Stomach (tissue), 19 donors: ENCODE measurements at places on chromosomes 6 and 20. TPM values are rescaled to one million over a fixed set of nuclear protein-coding genes. Genes with fewer than 3 reads are reported as not detected.

DNA sequence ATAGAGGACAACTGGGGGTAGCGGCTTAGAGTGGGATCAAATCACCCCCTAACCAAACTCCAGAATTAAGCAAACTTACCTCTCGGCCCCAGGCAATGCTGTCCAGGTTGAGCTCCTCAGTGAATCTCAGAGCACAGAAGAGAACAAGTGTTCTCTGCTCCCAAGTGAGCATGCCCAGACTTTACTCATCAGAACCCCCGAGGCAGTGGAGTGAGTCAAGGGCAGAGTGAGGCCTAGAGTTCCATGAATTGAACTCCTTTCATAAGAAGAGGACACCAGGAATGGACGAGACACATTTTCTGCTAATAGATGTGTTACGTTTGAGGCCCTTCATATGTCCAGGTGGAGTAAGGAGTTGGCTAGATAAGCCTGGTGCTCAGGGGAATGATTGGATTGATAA, 134.0 kb upstream of the DTNBP1 start:
- no peak overlapping the region for H3K27ac ChIP-seq
- H3K4me1 ChIP-seq = peaks cover 3% of the 10 kb centered on the region
- DNase-seq = no peak
- no peak overlapping the region for H3K4me3 ChIP-seq
- H3K27me3 ChIP-seq = no peaks in the 10 kb centered on the region
- H3K36me3 ChIP-seq = no peaks in the 10 kb centered on the region

GRCh38 chr6:31083742-31084354, 28.5 kb downstream of the C6orf15 start:
- H3K4me1 ChIP-seq = peaks cover 23% of the 10 kb centered on the region
- no peak overlapping the region for H3K27ac ChIP-seq
- H3K36me3 ChIP-seq = no peaks in the 10 kb centered on the region

DNA sequence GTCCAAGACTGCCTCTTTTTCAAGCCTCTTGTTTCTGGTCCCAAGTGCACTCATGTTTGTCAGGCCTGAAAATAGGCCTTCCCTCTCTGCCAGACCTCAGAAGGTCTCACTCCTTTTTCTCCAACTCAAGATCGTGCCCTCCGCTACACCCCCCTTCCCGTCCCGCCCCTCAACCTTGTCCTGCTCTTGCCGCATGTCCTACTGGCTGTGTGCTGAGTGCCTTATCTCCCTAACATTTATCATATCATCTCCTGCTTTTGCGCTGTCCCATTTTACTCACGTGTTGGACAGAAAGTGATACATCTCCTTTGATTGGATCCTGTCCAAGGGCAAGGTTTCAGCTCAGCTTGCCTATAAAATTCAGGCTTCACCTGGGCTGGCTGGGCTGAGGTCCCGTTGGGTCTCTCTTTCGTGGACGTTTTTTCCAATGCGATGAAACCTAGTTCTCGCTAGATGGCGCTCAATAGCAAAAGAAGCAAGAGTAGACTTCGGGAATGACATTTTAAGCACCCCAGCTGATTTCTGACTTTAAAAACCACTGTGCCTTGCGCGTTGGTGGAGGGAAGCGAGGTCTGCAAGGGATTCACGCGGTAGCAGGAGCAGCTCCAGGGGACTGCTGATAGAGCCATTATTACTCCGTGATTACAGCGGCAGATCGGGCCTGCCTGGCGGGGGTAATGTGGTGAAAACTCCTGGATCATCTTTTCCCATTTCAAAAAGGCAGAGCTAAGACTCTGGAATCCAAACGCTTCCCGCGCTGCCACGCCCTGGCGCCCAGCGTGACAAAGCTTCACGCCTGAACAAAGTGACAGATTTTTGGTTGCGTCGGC, 137.6 kb downstream of the IMPG1 start:
- no peaks in the 10 kb centered on the region for H3K36me3 ChIP-seq
- peak overlapping the region; percentile 44 for H3K4me3 ChIP-seq
- H3K27me3 ChIP-seq = no peaks in the 10 kb centered on the region
- H3K4me1 ChIP-seq = peaks cover 14% of the 10 kb centered on the region

DNA sequence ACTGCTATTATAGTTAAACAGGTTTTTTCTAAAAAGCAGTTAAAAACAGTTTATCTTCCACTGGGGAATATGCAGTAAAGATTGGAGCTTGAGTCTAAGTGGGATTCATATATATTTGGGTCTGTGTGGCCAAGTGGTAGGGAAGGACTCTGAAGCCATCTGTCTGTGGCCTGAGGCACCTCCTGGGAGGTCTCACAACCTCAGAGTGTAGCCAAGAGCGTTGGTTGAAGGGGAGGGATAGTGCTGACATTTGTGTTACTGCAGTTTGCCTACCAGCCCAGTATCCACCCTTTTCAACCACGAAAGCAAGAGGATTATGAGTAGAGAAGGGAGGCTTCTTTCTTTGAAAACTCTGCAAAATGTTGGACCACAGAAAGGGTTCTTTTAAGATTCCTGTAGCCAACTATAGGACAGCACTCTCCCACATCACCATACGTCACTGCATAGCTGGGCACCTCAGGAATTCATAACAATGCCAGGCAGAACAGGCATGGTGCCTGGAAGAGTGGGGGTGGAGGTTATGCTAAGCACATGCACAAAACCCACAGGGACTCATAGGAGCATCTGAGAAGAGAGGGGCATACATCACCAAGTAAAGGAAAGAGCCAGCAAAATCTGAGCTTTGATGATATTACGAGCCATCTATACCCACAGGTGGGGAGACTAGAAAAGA, 90.5 kb upstream of the HEY2 start:
- no peak overlapping the region for H3K4me3 ChIP-seq
- H3K4me1 ChIP-seq = no peaks in the 10 kb centered on the region
- H3K36me3 ChIP-seq = no peaks in the 10 kb centered on the region
- no peaks in the 10 kb centered on the region for H3K27me3 ChIP-seq

The GABBR1 gene
- 38.7 TPM for total RNA-seq

- H3K27me3 ChIP-seq = no peaks in the 10 kb centered on the region
- H3K4me3 ChIP-seq = no peak overlapping the region
- DNase-seq = no peak
Observed at GRCh38 chr20:44858606-44859360, 26.7 kb upstream of the YWHAB start.

DNA sequence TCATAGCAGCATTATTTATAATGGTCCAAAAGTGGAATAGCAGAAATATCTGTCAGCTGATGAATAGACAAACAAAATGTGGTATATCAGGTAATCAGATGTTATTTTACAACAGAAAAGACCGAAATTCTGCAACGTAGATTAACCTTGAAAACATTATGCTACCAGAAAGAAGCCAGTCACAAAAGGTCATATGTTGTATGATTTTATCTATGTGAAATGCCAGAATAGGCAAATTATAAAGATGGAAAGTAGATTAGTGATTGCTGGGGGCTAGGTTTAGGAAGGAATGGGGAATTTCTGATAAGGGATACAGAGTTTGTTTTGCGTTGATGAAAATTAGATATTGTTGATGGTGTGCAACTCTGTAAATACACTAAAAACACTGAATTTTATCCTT, 165.0 kb upstream of the STMND1 start:
- H3K27ac ChIP-seq = no peak overlapping the region
- no peaks in the 10 kb centered on the region for H3K36me3 ChIP-seq
- no peak for DNase-seq
- H3K27me3 ChIP-seq = no peaks in the 10 kb centered on the region
- H3K4me1 ChIP-seq = no peaks in the 10 kb centered on the region
- no peak overlapping the region for H3K4me3 ChIP-seq

GRCh38 chr20:34022839-34023234, 29.1 kb downstream of the RALY start:
- peaks cover 40% of the 10 kb centered on the region for H3K4me1 ChIP-seq
- DNase-seq = no peak
- no peak overlapping the region for H3K27ac ChIP-seq

The BPIFB1 gene
- 20.2 TPM for total RNA-seq

DNA sequence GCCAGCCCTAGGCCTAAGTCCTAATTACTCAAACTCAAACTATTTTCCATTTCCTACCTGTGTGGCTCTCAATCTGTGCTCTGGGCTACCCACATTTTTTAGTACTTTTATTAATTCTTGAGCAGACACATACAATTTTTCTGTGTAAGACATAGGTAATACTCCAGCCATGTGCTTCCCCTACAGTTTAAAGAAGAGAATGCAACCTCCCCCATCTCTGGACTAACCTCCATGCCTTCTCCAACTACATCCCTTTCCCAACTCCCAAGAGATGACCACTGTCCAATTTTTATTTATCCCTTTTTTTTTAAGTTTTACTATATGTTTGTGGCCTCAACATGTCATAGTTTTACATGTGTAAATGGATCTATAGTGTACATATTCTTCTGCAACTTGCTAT, 5.8 kb downstream of the HMGN4 start:
- H3K4me3 ChIP-seq = no peak overlapping the region
- no peaks in the 10 kb centered on the region for H3K27me3 ChIP-seq
- H3K36me3 ChIP-seq = peaks cover 5% of the 10 kb centered on the region
- H3K4me1 ChIP-seq = peaks cover 4% of the 10 kb centered on the region

DNA sequence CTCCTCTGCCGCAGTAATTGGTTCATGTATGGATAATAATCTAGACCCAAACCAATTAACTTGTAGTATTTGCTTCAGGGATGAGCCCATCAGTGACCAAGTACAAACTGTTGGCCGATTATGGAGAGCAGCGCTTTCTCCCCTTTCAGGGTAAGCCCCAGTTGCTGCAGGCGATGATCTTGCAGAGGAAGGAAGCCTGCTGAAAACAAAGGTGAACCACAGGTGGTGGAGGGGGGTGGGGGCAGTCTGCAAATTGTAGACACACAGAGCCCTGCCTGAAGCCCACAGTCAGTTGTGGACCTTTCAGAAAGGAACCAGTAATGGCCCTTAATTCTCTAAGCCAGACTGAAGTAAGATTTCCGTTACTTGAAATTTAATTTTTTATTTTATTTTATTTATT, 167.9 kb upstream of the JARID2 start:
- no peaks in the 10 kb centered on the region for H3K36me3 ChIP-seq
- H3K4me3 ChIP-seq = no peak overlapping the region
- no peaks in the 10 kb centered on the region for H3K27me3 ChIP-seq
- no peak for DNase-seq
- H3K27ac ChIP-seq = no peak overlapping the region
- H3K4me1 ChIP-seq = peaks cover 5% of the 10 kb centered on the region

GRCh38 chr6:126182650-126183311, 157.1 kb upstream of the CENPW start:
- DNase-seq = peak; percentile 34
- H3K27me3 ChIP-seq = no peaks in the 10 kb centered on the region
- no peaks in the 10 kb centered on the region for H3K4me1 ChIP-seq
- H3K36me3 ChIP-seq = no peaks in the 10 kb centered on the region
- H3K4me3 ChIP-seq = no peak overlapping the region
- no peak overlapping the region for H3K27ac ChIP-seq

- H3K36me3 ChIP-seq = no peaks in the 10 kb centered on the region
- no peak overlapping the region for H3K27ac ChIP-seq
- no peak for DNase-seq
- H3K4me1 ChIP-seq = no peaks in the 10 kb centered on the region
Observed at GRCh38 chr20:48276021-48276342, 490.7 kb upstream of the SULF2 start.

DNA sequence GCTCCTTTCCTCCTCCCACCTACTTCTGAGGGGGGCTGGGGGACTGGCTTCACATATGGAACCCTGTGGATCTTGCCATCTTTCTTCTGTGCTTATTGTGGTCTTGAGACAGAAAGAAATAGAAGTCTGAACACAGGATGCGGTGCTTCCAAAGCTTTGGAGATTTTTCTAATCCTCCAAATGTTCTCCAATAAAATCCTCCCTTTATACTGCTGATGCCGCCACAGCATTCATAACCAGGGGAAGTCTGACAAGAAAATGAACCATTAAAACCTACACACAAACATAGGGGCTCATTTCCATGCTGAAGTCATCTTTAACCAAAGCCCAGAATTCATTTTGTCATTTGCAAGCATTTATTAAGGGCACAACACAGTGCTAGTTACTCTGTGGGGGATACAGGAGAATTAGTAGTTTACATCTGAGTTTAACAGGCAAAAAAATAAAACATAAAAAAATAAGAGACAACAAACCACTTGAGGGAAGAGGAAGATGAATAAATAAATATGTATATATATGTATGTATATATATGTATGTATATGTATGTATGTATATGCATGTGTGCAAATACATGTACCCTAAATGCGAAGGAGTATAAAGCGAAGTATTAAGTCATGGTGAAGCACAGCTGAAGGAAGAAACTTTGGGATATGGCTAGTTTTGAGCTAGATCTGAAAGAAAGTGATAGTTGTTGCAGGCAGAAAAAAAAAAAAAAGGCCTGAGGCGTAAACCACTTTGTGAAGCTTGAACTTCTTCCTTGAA, 5.9 kb upstream of the PTPRK start:
- H3K4me3 ChIP-seq = no peak overlapping the region

The NUP43 gene
- 26.3 TPM for total RNA-seq

The WFDC5 gene
- total RNA-seq = not detected

- H3K4me3 ChIP-seq = no peak overlapping the region
- no peak overlapping the region for H3K27ac ChIP-seq
- peaks cover 13% of the 10 kb centered on the region for H3K27me3 ChIP-seq
- no peaks in the 10 kb centered on the region for H3K36me3 ChIP-seq
- no peaks in the 10 kb centered on the region for H3K4me1 ChIP-seq
Observed at GRCh38 chr6:135192256-135193174, 11.4 kb downstream of the MYB start.

GRCh38 chr20:45258664-45259063, 4.3 kb upstream of the SLPI start:
- H3K4me3 ChIP-seq = no peak overlapping the region
- peaks cover 14% of the 10 kb centered on the region for H3K4me1 ChIP-seq
- no peaks in the 10 kb centered on the region for H3K27me3 ChIP-seq
- no peak overlapping the region for H3K27ac ChIP-seq

- H3K27me3 ChIP-seq = no peaks in the 10 kb centered on the region
- no peak overlapping the region for H3K27ac ChIP-seq
- no peak for DNase-seq
Observed at GRCh38 chr6:98601716-98602115, 232.7 kb upstream of the POU3F2 start.

The TRAPPC3L gene
- not detected for total RNA-seq

DNA sequence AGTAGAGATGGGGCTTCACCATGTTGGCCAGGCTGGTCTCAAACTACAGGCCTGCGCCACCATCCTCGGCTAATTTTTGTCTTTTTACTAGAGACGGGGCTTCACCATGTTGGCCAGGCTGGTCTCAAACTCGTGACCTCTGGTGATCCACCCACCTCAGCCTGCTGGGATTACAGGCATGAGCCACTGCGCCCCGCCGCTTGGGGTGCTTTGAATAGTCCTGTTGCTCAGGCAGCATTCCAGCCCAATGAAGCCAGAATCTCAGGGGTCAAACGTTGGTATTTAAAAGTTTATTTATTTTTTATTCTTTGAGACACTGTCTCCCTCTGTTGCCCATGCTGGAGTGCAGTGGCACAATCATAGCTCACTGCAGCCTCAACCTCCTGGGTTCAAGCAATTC, 11.3 kb downstream of the MOCS3 start:
- no peak for DNase-seq
- no peaks in the 10 kb centered on the region for H3K27me3 ChIP-seq
- H3K4me3 ChIP-seq = no peak overlapping the region
- H3K4me1 ChIP-seq = no peaks in the 10 kb centered on the region
- H3K27ac ChIP-seq = no peak overlapping the region
- no peaks in the 10 kb centered on the region for H3K36me3 ChIP-seq
